Fibroblast of mammary gland (primary cell): ENCODE measurements at places on chromosomes 6 and 20.
A peak's percentile ranks its signal among the peaks of the same experiment; 100 is the strongest.

DNA sequence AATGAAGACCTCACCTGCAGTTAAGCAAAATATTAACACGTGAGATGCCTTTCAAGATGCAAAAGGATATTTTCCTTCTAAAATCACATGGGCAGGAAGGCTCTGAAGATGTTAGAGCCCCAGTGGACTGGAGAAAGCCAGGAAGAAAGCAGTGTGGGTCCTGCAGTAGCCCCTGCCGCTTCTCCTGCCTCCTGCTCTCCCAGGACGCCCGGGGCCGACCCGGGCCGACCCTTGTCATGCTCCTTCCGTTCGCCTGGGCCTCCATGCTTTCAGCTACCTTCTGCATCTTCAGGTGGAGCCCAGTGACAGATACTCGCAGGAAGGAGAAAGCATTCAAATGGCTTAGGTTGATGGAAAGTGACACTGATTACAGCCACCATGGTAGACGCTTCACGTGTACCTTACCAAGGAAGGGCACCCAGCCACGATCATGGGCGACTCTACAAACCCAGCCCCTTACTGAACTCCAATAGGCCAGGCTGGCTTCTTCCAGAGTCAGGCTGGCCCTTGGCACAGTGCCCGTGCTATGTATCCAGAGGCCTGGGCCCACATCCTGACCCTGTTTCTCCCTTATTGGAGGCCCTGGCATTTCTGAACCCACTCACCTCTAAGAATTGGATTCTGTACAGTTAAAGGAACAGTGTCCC is 69.0 kb downstream of the TCP11 start:
- DNase-seq, result no peak

GRCh38 chr20:25071734-25072133 is 10.2 kb downstream of the VSX1 start:
- DNase-seq, result no peak

- DNase-seq, result peak; percentile 61
Measured at GRCh38 chr6:70310063-70310694, 7.3 kb upstream of the COL9A1 start.

DNA sequence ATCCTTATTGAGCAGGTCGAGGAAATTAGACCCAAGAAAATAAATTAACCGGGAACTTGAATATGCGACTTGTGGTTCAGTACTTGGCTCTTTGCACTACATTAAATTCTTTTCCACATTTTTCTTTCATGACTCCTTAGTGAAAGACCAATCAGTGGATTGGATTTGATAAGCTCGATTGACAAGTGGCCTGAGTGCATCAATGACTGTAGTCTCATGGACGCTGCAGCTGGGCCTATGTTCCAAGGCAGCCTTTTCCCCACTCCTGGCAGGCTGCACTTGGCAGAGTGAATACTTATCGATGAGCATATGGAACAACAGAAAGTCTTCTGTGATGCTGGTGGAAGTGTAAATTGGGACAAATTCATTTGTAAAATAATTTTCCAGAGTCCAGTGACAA is 210.8 kb upstream of the EXOC2 start:
- DNase-seq, result peak; percentile 4

DNA sequence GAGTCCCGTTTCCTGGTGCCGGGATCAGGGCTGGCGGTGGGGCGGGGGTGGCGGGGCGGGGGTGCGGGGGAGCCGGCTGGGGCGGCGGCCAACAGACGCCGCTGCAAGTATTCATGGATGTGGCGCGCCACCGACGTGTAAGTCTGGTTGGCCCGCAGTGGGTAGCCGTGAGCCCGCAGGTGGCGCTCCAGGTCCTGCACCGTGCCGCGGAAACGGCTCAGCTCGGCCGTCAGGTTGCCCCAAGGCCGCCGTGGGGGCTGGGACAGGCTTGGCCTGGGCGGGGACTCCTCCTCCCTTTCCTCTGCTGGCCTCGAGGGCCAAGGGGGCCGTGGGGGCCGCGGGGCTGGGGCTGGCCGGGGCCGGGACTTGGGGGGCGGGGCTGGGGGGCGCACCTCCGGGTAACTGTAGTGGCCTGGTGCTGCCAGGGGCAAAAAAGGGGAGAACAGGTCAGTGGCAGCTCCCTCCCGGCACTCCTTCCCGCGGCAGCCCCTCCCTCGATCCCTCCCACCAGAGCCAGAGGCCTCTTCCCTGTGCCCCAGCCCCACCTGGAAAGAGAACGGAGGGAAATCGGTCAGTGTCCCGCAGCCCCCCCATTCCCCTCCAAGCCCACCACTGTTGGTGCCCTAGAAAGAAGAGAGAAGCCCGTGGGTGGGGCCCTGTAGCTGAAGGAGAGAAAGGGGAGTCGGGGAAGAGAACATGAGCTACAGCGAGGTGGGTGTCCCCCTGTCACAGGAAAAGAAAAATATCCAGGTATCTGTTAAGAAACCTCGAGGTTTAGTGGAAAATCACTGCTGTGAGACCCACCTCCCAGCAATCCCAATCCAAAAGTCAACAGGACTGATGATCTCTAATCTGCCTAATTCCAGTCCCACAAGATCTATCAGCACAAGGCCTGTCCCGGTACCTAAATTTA is 21.3 kb downstream of the TNXB start:
- DNase-seq, result peak; percentile 67

DNA sequence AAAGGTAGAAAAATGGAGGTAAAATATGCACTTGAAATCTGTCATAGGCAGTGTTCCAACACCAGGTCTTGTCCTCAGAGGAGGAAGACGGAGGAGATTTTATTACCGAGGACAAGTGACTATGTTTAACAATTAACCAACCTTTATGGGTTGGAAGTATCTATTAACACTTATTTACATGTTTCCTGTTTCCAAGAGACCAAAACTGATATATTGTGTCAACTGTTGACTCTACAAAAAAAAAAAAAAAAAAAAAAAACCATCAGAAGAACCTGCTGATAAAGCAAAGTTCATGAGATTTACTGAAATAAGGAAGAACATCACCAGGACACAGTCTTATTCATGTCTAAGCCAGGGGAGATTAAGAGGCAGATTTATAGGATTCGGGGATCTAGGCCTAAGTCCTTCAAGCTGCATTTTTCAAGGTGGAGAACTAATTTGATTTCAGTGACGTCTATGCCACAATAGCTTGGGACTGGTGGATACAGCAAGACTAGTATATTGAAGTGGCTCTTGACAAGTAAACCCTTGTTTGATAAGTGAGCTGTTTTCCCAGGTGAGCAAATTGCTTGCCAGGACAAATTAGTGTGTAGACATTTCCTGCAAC is 126.6 kb upstream of the NAA20 start:
- DNase-seq, result no peak

GRCh38 chr6:22727710-22728109 is 158.3 kb downstream of the HDGFL1 start:
- DNase-seq, result peak; percentile 30

DNA sequence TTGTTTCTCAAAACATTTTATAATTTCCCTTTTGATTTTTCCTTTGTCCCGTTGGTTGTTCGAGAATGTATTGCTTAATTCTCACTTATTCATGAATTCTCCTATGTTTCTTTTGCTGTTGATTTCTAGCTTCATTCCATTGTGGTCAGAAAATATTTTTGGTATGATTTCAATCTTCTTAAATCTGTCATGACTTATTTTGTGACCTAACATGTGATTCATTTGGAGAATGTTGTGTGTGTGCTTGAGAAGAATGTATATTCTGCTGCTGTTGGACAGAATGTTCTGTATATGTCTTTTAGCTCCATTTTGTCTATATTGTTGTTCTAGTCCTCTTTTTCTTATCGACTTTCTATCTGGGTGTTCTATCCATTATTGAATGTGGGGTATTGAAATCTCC is 286.2 kb upstream of the RNF217 start:
- DNase-seq, result peak; percentile 78

DNA sequence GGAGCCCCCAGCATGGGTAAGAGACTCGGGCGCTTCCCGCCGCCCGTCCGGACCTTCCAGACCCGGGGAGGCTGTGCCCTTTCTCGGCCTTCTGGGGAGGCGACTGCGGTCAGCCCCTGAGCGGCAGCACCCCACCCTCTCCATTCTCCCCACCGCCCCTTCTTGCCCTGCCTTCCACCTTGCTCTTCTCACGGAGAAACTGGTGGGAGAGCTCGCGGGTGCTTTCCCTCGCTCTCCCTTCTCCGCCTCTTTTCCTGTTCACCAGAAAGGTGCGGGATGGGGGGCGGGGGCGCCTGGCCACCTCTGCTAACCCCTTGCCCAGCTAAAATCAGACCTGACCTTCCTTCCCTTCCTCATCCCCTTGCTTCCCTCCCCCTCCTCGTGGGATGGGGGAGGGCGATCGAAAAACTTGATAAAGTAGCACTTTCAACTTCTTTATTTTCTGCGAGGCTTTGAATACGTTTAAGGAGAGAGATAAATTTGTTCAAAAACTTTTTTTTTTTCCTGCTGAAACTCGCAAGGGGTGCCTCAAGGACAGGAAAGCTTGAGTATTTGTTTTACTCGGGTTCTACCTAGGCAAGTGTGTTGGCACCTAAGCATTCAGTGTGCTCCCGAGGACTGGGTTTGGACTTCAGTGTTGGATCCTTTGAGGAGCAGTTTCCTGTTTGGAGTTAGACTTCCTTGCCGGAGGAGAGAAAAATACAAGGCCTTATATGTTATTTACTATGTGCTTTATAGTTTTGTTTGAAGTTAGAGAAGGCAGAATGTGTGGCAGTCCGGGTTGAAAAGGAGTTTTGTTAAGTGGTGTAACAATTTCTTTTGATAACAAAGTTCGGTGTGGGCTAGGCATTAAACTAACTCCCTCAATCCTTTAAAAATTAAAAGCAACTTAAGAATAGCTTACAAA is 897 bp downstream of the CD2AP start:
- peak; percentile 35 for DNase-seq

DNA sequence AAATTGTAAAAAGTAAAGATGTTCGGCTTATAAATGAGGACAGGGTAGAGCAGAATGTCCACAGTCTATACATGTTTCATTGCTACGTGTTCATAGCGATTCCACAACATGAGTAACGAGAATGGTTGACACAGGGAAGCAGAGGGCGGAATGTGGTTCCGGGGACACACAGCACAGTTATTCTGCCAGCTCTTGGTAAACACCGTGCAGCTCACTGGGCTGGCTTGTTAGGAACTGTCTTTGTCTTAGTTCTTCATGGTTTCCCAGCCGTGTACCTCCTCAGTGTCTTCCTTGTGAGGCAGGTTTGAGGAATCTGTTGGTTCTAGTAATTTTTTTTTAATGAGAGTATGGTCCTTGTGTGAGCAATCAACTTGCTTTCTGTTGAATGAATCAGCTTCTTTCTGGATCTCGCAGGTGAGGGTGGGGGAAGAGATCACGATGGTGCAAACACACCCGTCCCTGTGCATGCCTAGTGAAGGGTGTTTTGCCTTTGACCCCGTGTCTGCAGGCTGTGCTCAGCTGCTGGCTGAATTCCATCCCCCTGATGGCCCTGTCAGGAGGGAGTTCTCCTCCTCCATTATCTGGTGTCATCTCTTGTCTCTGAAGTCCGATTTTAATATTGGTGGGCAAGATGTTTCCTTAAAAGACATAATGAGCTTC is 168.2 kb downstream of the SMOC2 start:
- DNase-seq, result no peak

- DNase-seq, result no peak
Measured at GRCh38 chr6:12955956-12956355, 239.4 kb downstream of the PHACTR1 start.

DNA sequence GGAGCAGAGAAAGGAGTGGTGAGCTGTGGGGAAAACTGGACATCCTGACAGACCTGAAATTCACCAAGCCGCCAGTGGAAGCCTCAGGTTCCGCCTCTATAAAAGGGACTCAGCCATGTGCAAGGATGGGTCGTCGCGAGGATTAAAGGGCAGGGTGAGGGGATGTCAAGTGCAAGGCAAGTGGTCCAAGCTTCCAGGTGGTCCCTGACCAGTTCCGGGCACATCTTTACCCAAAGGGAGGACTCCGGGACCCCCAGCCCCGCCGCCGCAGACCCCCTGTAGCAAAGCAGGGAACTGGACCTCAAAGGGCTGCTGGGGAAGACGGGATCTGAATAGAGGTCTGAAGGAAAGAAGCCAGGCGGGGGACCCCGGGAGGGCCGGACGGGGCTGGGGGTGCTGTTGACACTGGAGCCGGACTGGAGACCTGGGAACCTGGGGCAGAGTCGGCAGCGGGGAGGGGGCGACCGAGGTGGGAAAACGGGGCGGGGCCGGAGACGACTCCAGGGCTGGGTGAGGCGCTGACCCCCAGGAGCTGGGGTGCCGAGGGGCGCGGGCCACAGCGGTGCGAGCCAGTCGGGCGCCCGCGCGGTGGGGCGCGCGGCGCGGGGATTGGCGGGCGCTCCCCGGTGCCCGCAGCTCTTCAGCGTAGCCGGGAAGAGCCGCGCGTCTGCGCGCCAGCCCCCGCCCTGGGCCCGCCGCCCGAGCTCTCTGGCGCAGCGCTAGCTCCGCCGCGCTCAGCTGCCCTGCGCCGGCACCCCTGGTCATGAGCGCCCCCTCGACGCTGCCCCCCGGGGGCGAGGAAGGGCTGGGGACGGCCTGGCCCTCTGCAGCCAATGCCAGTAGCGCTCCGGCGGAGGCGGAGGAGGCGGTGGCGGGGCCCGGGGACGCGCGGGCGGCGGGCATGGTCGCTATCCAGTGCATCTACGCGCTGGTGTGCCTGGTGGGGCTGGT is at the start of gene SSTR4:
Gene SSTR4 (plus strand): TSS at position 592 of the 951 bp plus-strand sequence. CDS start 172 bp downstream, at position 764.
- DNase-seq, result no peak

- DNase-seq, result no peak
Measured at GRCh38 chr20:63500902-63501817, 2.3 kb upstream of the EEF1A2 start.

DNA sequence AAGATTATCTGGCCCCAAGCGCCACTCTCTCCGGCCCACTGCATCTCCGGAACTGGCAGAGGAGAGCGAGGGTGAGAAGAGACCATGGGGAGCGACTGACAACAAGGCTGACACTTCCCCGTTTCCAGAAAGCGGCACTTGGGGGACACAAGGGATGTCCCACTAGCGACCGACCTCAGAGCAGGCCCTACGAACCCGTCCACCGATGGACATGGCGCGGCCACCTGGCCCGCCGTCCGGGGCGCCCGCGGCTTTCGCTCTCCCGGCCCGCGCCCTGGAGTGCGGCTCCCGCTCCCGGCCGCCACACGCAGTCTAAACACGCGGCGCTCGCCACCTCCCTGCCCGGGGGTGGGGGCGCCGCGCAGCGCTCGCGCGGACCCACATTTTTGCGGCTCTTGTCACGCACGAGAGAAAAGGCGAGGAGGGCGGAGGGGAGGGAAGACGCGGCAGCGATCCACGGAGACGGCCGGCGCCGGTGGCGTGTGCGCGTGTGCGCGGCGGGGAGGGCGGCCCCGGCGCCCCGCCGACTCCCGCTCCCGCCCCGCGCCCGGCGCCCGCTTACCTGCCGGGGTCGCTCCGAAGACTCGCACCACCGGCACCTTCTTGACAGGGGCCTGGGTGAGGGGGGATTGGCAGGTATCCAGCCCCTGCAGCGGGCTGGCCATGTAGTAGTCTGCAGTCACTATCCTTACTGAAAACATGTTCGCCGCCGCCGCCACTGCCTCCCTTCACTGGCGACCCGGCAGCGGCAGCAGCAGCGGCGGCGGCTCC is 645 bp downstream of the REV3L start:
- DNase-seq, result no peak

DNA sequence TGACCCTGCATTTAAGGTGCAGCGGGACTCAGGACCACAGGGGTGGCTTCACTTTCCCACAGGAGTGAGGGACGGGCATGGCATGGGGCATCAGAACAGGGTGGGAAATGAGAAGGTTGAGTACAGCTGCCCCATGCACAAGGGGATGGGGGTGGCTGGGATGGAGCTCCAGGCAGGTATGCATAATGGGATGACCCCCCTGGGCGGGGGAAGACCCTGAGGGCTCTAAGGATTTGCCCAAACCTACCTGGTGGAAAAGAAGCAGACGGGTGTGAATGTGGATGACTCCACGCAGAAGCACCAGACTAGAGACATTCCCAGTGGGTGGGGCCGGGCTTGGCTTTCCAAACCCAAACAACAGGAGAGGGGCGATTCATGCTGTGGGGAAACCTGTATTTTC is 200.3 kb downstream of the SYNDIG1 start:
- DNase-seq, result no peak
